NCI-H510A treated with DMSO at 0.1 percent for 48 hours (cell line): ENCODE measurements at places on chromosomes 2 and 18.

- DNase-seq = no peak
These were observed 145.8 kb downstream of the ZFP36L2 start for GRCh38 chr2:43080571-43081021.

DNA sequence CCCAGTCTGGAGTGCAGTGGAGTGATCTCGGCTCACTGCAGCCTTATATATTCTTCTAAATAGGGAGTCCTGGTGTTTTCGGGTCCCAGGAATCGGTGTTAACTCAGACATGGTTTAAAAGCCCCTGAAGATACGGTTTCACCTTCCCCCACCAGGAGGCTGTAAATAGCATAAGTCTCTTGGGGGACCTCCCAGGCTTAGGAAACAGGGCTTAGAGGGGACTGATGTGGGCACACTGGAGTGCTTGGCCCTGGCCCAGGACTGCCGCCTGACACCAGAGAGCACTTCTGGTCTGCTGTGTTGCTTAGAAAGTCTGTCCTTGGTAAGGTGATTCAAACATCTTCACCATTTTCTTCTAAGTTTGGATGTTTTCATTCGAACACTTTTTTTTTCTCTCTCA is 39.7 kb upstream of the MAP4K4 start:
- DNase-seq = no peak

GRCh38 chr2:220789961-220790360 is 782.1 kb downstream of the EPHA4 start:
- no peak for DNase-seq

GRCh38 chr2:45886171-45886663 is 234.7 kb downstream of the PRKCE start:
- no peak for DNase-seq

- DNase-seq = no peak
These were observed 111.7 kb downstream of the CDH2 start for GRCh38 chr18:28065031-28065792.

- DNase-seq = no peak
These were observed 136.2 kb upstream of the KCNH7 start for GRCh38 chr2:162974771-162975170.

- no peak for DNase-seq
These were observed 64.5 kb downstream of the LYPD1 start for GRCh38 chr2:132605236-132606180.

- no peak for DNase-seq
These were observed 168.6 kb downstream of the SS18 start for GRCh38 chr18:25921677-25922421.

- DNase-seq = no peak
These were observed 751 bp upstream of the NMI start for GRCh38 chr2:151289972-151290866.

GRCh38 chr18:38801640-38802039 is 1236.0 kb upstream of the CELF4 start:
- DNase-seq = no peak

GRCh38 chr2:200695601-200696000 is 109.8 kb downstream of the AOX1 start:
- no peak for DNase-seq

DNA sequence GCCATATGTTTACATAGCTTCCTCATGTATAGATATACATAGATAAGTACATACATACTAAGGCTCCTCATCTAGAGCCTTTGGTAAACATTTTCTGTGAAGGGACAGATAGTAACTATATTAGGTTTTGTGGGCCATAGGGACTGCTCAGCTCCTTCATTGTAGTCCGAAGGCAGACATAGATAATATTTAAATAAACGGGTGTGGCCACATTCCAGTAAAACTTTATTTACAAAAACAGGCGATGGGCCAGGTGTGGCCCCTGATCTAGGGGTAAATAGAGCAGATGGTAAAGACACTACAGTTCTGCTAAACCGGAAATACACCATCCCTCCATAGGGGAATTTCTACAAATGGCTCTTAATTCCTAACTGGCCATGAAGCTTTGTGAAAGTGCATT is 7.3 kb downstream of the COQ10B start:
- DNase-seq = no peak

DNA sequence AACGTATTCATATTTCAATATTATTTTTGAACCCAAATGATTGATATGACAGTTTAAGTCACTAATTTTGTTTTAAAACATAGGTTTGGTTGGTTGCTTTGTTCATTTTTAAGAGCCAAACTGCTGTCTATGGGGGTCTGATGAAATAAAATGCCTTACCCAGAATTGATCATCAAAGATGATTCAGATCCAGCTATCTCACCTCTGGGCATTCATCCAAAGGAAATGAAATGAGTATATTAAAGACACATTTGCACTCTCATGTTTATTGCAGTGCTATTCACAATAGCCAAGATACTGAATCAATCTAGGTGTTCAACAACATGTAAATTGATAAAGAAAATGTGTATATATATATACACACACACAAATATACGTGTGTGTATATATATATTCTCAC is 326.9 kb upstream of the GULP1 start:
- no peak for DNase-seq

DNA sequence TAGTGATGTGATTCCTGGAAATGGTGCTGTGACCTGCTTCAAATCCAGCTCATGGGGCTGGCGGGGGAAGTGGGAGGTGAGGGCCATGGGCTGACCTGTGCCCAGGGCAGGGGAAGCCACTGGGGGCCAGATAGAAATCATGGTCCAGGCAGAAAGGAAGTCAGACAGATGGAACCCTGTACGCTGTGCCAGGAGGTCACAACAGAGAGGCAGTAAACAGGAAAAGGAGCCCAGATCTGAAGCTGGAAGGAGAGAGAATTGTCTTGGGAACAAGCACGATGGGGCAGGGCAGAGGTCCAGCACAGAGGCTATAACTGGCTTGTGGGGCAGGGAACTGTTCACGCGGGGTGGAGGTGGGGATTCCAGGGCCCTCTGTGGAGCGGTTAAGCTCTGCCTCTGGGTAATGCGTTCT is 76.0 kb downstream of the RNF144A start:
- no peak for DNase-seq

- no peak for DNase-seq
These were observed 7.9 kb downstream of the PMAIP1 start for GRCh38 chr18:59907660-59908059.

- DNase-seq = no peak
These were observed 138.8 kb downstream of the ATAD2B start for GRCh38 chr2:23788100-23788499.
